ENCODE measurements at places on chromosomes 2 and 18.

- DNase-seq = no peak
Observed at GRCh38 chr2:23390152-23390551, 5.2 kb downstream of the KLHL29 start.

DNA sequence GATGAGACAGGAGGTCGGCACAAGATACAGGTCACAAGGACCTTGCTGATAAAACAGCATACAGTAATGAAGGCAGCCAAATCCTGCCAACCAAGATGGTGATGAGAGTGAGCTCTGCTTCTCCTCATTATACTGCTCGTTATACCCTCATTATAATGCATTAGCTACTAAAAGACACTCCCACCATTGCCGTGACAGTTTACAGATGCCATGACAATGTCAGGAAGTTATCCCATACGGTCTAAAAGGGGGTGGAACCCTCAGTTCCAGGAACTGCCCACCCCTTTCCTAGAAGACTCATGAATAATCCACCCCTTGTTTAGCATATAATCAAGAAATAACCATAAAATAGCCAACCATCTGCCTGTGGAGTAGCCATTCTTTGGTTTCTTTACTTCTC, 224.2 kb downstream of the RBM43 start:
- DNase-seq = no peak

GRCh38 chr18:62937065-62937464, 221.7 kb downstream of the PHLPP1 start:
- DNase-seq = no peak

DNA sequence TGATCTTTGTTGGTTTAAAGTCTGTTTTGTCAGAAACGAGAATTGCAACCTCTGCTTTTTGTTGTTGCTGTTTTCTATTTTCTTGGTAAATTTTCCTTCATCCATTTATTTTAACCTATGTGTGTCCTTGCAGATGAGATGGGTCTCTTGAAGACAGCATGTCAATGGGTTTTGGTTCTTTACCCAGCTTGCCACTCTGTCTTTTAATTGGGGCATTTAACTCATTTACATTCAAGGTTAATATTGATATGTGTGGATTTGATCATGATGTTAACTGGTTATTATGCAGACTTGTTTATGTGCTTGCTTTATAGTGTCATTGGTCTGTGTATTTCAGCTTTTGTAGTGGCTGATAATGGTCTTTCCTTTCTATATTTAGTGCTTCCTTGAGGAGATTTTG, 327.9 kb upstream of the SYT4 start:
- DNase-seq = no peak

DNA sequence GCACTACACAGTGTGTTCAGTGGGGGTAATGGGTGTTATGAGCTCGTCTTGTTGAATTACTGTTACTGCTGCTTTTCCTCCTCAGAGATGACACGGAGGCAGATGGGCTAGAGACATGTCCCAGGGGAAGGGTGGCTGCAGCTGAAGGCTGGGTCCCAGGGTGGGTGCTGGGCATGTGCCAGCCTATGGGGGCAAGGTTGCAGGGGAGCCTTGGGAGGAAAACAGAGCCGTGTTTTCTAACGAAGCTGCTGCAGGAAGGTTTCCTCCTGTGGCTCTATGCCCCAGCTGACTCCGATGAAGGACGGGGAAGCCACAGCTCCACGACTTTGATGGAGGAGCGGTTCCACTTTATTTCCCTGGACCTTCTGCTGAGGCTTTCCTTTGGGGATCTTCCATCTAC, 42.4 kb downstream of the ASB18 start:
- no peak for DNase-seq

- no peak for DNase-seq
Observed at GRCh38 chr2:213740453-213740852, 456.2 kb downstream of the SPAG16 start.

DNA sequence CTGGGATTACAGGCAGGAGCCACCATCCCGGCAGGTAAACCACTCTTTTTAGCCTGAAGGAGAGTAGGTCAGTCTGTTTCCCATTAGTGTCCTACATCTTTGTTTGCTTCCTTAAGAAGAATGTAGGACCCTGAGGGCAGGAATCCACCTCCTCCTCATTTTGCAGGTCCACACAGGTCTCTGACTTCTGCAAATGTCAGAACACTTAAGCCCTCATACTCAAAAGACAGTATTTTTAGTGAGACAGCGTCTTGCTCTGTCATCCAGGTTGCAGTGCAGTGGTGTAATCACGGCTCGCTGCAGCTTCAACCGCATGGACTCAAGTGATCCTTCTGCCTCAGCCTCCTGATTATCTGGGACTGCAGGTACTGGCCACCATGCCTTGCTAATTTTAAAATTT, 9.3 kb downstream of the PSTPIP2 start:
- DNase-seq = no peak

- no peak for DNase-seq
Observed at GRCh38 chr18:70041459-70042050, 93.9 kb upstream of the CD226 start.

DNA sequence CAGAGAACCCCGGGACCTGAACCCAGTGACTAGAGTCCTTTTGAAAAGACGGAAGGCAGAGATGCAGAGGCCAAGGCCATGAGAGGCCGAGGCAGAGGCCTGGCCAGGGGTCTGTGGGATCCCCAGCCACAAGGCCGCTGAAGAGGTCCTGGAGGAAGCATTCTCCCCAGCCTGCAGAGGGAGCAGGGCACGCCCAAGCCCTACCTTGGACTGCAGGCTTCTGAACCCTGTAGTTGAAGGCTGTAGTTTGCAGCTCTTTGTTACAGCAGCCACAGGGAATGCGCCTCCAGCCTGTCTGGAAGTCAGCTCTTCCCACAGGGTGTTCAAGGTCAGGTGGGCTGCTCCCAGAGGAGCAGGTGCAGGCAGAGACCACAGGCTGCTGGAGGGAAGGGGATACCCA, 22.1 kb upstream of the PXDN start:
- no peak for DNase-seq

Measured in HuH-7 (cell line).